ENCODE measurements at places on chromosomes 1 and 21. TPM values are rescaled to one million over a fixed set of nuclear protein-coding genes. Genes with fewer than 3 reads are reported as not detected.
A peak's percentile ranks its signal among the peaks of the same experiment; 100 is the strongest.

- no peak for DNase-seq
- H3K27me3 ChIP-seq = no peaks in the 10 kb centered on the region
- peak overlapping the region; percentile 17 for H3K27ac ChIP-seq
- H3K36me3 ChIP-seq = no peaks in the 10 kb centered on the region
- H3K4me1 ChIP-seq = peaks cover 23% of the 10 kb centered on the region
Measured at GRCh38 chr21:45135868-45136267, 61.5 kb downstream of the ADARB1 start.

GRCh38 chr1:15153184-15153841 lies at the start of gene TMEM51:
TMEM51 (plus strand) TSS chr1:15153747; CDS start chr1:15215088, 61,341 bp downstream.
- peak; percentile 75 for DNase-seq
- no peaks in the 10 kb centered on the region for H3K36me3 ChIP-seq
- H3K27me3 ChIP-seq = no peaks in the 10 kb centered on the region
- H3K4me3 ChIP-seq = peak within 1 kb of the TSS; percentile 67
- H3K27ac ChIP-seq = peak within 1 kb of the TSS; percentile 87

The KCNK2 gene
- not detected for total RNA-seq

DNA sequence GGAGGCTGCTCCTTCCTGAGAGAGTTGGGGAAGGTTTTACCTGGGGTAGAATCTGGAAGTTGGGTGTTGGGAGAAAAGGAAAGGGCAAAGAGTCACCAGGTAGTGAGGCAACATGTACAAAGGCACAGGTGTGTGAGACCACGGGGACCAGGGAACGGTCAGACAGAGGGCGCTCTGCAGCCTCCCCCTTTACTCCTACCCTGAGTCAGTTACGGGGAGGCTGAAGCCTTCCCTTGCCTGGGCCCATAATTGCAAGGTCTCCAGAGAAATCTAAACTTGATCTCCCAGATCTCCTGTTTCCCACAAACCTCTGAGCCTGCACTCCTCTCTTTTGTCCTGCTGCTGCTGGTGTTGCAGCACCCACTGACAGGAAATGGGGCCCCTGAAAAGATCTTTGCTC lies 22.0 kb downstream of the CCN1 start:
- no peak for DNase-seq
- H3K36me3 ChIP-seq = no peaks in the 10 kb centered on the region
- H3K4me3 ChIP-seq = no peak overlapping the region
- no peaks in the 10 kb centered on the region for H3K27me3 ChIP-seq
- H3K27ac ChIP-seq = no peak overlapping the region

GRCh38 chr21:19553919-19554615 lies 1150.5 kb upstream of the TMPRSS15 start:
- no peak overlapping the region for H3K27ac ChIP-seq
- H3K4me1 ChIP-seq = no peaks in the 10 kb centered on the region
- no peaks in the 10 kb centered on the region for H3K36me3 ChIP-seq
- H3K27me3 ChIP-seq = no peaks in the 10 kb centered on the region
- no peak overlapping the region for H3K4me3 ChIP-seq

DNA sequence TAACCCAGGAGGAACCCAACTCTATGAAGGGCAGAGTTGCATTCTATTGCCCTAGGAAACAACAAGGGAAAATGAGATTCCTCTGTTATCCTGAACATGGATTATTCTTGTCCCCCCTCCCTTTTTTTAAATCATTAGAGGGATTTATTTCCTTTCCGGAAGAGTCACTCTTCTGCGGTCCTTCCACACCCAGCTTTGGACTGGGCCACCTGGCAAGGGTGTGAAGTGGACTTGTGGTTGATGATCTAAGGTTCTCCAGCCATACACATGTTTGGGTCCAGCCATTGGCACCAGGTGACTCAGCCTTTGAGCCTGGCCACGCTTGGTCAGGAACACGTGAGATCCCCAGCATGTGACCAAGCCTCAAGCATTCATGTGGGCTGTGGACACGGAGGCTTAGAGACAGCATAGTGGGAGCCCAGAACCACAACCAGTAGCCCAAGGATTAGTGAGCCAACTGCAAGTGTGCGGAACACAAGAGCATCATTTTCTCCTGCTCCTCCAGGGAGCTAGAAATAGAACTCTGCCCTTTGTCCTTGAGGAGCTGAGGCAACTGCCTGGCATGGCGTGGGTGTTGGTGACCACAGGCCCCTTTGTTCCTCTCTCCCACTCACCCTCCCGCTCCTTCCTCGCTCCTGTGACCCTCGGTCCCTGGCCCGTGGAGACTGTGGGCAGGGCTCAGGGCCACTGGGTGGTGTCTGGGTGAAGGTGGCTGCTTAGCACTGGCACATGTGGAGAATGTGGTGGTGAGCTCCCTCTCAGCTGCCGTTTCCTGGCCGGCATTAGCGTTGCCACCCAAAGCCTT lies 50.1 kb downstream of the NENF start:
- no peaks in the 10 kb centered on the region for H3K27me3 ChIP-seq
- no peaks in the 10 kb centered on the region for H3K36me3 ChIP-seq
- no peak overlapping the region for H3K27ac ChIP-seq
- DNase-seq = no peak
- H3K4me1 ChIP-seq = peaks cover 18% of the 10 kb centered on the region
- H3K4me3 ChIP-seq = no peak overlapping the region
